Caki2 (cell line): ENCODE measurements at places on chromosomes 5 and 9. TPM values are rescaled to one million over a fixed set of nuclear protein-coding genes. Genes with fewer than 3 reads are reported as not detected.

Gene NKD2
- 0.27 TPM in 1 of 2 replicates, not detected in the other for total RNA-seq

Gene PAPPA
- total RNA-seq: 1.2 and 1.9 TPM in 2 replicates

Gene MSMP
- total RNA-seq: not detected in 2 replicates

Gene CDH6
- 76.6 and 83.8 TPM in 2 replicates for total RNA-seq

Gene SPATA31A3
- total RNA-seq: not detected in 2 replicates

Gene NR3C1
- total RNA-seq: 11.9 and 13.8 TPM in 2 replicates

Gene SIMC1
- total RNA-seq: 6.7 and 19.8 TPM in 2 replicates

Gene ATOX1
- total RNA-seq: 19.8 and 39.4 TPM in 2 replicates

Gene TMEM171
- 1.6 and 3.5 TPM in 2 replicates for total RNA-seq

Gene NUTM2G
- not detected in 2 replicates for total RNA-seq

Gene SPINK1
- not detected in 2 replicates for total RNA-seq
